LoVo (cell line): ENCODE measurements at places on chromosomes 3 and 15.

DNA sequence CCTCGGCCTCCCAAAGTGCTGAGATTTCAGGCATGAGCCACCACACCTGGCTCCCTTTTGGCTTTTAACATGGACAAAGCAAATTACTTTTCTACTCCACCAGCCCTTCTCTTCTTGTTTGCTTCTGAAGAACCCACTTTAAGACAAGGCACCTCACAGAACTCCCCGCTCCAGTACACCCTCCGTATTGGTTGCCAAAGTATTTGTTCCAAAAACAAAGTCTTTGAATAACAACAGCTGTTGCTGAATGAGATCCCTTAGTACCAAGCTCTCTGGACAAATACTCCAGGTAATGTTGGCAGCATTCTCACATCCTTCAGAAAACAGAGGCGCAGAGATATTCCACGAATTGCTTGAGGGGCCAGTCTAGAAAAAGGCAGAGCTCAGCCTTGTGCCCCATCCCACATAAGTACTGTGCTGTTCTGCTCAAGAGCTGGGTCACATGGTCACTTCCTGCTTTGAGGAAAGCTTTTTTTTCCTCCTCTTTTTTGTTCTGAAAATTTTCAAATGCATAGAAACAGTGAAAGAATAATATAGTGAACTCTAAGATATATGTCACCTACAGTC, 7.3 kb upstream of the CHCHD6 start:
- no peak for DNase-seq

GRCh38 chr15:28977377-28978010, 91.7 kb downstream of the APBA2 start:
- DNase-seq, result peak; percentile 68

- peak; percentile 36 for DNase-seq
Observed at GRCh38 chr15:41284427-41285177, 47.8 kb downstream of the OIP5 start.

DNA sequence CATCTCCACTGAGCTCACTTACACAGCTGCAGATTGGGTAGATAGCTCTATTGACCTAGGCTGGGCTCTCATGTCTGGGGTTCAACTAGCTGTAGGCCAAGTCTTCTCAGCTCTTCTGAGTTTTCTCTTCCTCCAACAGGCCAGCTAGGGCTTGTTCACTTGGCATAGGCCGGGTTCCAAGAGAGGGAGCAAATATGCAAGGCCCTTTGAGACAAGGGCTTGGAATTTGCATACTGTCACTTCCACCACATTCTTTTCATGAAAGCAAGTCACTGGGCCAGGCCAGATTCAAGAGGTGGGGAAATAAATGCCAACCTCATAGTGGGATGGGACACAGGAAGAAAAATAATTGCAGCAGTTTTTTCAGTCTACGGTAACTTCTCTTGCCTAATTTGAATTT, 25.2 kb downstream of the PIGB start:
- DNase-seq, result no peak

DNA sequence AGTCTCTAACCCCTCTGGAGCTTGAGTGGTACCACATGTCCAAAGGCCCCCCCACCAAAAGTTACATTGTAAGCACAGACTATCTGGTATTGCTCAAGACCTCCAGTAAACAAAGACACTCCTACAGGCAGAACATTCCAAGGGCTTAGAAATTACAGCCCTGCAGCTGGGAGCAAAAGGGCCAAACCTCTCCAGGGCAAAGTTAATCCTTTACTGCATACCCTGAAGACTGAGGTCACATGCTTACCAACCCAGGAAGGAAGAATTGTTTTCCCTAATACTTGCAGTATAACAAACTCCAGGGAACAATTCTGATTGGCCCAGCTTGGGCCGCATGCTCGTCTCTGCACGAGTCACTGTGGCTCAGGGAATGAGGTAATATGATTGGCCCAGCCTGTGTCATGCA, 266.1 kb upstream of the NR2F2 start:
- DNase-seq, result no peak

DNA sequence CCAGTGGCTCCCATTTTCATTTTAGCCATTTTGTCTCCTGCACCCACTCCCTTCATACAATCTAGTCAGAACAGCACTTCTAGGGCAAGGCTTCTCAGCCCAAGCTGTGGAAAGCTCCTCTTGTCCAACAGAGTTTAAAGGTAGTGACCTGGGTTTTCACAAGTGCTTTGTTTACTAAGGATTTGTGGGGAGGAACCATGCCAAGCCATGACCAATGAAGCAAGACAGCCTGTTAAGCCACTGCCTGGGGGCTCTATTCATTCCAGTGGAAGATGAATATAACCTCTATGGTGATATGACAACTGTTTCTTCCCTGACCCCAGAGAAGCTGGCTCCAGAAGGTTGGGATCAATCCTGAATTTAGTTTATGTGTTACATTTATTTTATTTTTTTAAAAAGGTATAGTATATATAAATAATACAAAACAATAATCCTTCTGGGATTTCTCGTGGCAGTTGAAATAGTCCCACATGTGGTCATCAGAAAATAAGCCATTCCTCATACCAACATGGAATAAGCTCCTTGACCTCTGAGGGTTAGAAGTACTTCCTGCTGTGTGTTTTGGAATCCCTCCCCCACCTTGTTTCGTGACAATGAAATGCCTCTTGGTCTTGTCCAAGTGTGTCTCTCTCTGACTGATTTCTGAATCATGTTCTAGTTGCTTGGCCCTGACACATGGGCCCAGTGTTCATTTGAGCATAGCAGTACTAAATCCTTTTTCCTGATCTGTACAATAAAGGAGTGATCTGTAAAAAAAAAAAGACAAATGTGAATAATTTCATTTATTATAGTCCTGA, 13.3 kb upstream of the THUMPD3 start:
- DNase-seq, result no peak

GRCh38 chr15:80758130-80758745, 20.9 kb upstream of the CEMIP start:
- DNase-seq, result no peak

DNA sequence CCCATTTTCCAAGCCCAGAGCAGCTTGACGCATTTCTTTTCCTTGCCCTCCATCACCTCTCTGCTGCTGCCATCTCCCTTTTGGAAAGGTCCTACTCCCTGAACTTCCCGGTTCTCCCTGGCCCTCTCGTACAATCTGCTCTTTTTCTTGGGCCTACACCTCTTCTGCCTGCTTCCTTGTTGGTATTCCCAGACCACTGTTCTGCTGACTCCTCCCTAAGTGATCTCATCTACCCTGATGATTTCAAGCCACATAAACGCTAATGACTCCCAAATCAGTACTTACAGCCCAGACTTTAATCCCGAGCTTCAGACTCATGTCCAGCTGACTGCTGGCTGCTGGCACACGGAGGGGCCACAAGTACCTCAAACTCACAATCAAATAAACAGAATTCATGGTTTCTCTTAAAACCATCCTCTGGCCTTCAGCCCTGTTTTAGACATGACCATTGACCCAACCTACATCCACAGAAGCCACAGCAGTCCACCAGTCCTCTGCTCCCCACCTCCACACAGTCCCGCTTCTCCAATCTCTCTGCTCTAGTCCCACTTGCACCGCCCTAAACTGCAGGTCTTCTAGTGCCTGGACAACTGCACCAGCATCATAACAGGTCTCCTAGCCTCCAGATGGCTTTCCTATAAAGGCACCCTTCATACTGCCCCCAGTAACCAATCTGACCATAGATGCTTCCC, 57.6 kb downstream of the AAGAB start:
- DNase-seq, result peak; percentile 15

DNA sequence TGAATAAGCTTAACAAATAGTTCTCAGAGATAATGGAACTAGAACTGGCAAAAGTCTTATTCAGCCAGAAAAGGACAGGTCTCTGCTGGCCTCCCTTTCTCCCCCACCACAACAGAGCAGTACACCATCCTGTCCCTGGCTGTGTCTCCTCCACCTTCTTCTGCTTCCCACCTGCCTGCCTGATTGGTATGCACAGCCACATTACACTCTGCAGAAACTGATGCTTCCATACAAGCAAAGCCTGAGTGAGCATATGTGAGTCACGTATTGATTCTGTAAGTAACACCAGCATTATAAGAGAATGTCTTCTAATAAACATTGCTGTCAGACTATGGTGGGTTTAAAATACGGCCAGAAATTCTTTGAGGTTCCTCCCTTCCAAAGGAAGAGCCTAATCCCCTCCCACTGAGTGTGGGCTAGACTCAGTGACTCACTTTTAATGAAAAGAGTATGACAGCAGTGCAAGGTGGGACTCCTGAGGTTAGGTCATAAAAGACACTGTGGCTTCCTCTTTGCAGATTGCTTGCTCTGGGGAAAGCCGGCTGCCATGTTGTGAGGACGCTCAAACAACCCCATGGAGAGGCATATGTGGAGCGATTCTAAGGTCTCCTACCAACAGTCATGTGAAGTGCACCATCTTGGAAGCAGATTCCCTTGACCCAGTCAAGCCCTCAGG, 44.4 kb downstream of the ANXA2 start:
- no peak for DNase-seq

DNA sequence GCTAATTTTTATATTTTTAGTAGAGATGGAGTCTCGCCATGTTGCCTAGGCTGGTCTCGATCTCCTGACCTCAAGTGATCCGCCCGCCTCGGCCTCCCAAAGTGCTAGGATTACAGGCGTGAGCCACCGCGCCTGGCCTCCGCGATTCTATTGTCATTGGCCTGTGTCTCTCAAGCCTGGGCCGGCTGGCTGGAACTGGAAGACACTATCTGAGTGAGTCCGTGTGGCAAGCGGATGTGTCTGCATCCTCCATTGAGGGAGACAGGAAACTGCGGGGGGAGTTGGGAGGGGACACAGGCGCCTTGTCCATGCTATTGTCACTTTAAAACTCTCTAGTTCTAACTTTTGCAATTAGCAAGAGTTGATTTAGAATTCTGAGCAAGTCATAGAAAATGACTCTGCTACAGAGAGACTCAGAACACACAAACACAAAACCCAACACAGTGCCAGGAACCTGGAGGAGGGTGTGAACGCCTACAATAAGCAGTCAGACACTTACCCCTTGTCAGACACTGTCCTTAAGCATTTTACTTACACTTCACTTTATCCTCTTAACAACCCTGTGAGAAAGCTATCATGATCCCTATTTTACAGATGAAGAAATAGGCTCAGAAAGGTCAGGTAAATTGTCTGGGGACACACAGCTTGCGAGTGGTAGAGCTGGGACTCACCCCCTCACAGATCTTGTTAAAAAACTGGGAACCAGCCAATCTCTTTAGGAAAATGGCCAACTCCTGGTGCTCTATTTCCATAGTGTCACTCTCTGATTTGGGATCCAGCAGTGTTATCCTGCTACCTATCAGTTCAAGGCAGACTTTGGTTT, 38.7 kb downstream of the ANP32A start:
- DNase-seq, result no peak

DNA sequence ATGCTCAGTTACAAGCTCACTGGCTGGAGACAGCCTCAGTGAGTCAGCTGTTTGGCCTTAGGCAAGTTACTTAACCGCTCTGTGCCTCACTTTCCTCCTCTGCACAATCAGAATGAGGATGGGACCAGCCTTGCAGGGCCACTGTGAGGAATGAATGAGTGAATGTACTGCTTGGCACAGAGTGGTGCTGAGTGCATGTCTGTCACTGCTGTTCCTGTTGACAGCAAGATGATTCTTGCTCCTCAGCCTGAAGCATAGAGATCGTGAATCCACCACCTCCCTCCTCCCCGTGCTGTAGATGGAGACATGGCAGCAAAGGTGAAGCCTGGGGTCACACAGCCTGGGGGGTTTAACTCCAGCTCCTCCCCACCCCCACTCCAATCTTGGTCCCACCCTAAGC, 14.6 kb upstream of the GRIP2 start:
- DNase-seq, result no peak

GRCh38 chr15:50145451-50145872, 26.4 kb upstream of the ATP8B4 start:
- peak; percentile 79 for DNase-seq

DNA sequence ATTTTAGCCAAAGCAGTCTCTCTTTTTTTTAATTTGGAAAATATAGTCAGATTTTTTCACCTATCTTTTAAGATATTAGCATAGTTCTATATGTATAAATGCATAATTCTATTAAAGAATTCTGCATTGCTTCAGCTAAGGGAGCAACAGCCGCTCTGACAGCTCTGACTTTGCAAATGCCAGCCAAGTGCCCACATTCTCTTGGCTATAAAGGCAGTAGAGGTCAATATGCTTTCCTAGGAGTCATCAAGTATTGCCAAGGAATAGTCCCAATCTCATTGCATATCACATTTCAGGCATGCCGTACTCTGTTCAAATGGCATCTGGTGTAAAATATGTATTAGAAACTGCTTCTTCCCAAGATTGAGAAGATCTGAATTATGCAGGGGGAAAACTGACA, 161.4 kb downstream of the RPLP1 start:
- DNase-seq, result no peak

DNA sequence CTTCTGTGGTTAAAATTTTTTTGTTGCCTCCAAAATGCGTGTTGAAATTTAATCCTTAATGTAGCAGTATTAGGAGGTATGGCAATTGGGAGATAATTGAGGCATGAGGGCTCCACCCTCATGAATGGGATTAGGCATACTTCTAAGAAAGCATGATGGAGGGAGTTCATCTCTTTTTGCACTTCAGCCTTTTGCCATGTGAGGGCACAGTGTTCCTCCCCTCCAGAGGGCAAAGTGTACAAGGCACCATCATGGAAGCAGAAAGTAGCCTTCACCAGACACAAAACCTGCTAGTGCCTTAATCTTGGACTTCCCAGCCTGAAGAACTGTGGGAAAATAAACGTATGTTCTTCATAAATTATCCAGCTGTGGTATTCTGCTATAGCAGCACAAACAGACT, 429.5 kb downstream of the ZIC1 start:
- no peak for DNase-seq

DNA sequence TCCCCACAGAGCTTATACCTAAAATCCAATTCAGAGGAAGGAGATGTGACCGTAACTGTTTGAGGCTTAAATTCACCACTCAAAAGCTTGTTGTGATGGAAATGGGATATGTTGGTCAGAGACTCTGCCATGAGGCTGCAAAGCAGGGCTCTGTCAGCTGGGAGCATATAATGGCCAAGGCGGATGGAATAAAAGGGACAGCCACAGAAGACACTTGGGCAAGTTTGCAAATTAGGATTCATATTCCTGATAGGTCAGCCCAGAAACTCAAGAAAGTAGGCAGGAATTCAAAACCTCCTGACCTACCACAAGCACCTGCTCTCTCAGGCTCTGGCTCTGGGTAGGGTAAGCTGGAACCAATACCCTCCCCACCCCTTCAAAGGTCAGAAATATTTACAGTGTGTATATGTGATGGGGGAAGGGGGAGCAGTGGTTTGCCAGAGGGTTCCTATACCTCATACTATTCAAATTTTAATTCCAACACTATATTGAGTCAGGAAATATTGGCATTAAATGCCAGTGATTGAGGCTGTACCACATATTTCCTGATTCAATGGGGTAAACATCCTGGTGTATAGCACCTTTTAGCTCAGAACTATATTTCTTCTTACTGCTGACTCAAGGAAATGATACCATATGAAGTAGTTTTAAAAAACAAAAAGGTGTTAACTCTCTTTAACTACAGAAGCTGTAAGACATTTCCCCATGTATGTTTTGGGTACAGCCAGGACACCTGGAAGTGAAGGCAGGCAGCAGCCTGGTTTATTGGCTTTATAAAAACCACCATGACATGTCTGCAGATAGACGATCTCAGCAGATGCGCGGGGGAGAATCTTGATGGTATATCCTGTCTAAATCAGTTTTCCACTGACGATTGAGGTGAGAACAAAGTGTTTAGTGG, 19.2 kb downstream of the FYCO1 start:
- no peak for DNase-seq
